ENCODE measurements at places on chromosomes 5 and 9.

GRCh38 chr5:141663506-141663905, 12.3 kb upstream of the FCHSD1 start:
- no peak for DNase-seq

DNA sequence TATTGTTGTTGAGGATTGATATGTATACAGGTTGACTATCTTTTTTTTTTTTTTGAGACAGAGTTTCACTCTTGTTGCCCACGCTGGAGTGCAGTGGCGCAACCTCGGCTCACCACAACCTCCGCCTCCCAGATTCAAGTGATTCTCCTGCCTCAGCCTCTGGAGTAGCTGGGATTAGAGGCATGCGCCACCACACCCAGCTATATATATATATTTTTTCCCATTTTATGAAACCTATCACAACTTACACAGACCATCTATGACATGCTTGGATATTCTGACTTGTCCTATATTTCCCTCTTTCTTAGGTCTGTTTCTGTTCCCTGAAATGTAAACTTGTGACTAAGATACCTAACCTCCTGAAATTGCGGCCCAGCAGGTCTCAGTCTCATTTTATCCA, 5.0 kb downstream of the CD14 start:
- no peak for DNase-seq

- no peak for DNase-seq
These were observed 132.8 kb downstream of the CD180 start for GRCh38 chr5:67063791-67064190.

DNA sequence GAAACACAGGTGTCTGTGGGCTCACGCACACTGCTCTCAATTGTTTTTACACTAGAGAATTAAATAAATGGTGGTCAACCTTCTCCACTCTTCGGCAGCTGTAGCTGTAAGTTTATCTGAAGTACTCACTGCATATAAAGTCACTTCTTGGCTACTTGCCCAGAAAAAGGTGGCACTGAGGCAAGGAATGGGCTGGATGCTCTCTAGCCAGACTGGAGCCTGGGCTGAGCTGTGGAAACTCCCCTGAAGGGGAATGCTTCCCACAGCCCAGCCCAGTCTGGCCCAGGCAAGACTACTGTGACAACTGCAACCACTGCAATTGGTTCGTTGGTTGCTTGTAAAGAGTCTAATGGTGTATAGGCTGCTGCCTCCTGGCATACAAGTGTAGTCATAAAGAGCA, 4.5 kb downstream of the LEAP2 start:
- no peak for DNase-seq

GRCh38 chr5:14838396-14839319, 32.9 kb downstream of the ANKH start:
- DNase-seq: no peak

- peak; percentile 50 for DNase-seq
These were observed 9.7 kb downstream of the LECT2 start for GRCh38 chr5:135944967-135945560.

- DNase-seq: peak; percentile 7
These were observed 99.2 kb downstream of the ZNF462 start for GRCh38 chr9:106962122-106962521.

DNA sequence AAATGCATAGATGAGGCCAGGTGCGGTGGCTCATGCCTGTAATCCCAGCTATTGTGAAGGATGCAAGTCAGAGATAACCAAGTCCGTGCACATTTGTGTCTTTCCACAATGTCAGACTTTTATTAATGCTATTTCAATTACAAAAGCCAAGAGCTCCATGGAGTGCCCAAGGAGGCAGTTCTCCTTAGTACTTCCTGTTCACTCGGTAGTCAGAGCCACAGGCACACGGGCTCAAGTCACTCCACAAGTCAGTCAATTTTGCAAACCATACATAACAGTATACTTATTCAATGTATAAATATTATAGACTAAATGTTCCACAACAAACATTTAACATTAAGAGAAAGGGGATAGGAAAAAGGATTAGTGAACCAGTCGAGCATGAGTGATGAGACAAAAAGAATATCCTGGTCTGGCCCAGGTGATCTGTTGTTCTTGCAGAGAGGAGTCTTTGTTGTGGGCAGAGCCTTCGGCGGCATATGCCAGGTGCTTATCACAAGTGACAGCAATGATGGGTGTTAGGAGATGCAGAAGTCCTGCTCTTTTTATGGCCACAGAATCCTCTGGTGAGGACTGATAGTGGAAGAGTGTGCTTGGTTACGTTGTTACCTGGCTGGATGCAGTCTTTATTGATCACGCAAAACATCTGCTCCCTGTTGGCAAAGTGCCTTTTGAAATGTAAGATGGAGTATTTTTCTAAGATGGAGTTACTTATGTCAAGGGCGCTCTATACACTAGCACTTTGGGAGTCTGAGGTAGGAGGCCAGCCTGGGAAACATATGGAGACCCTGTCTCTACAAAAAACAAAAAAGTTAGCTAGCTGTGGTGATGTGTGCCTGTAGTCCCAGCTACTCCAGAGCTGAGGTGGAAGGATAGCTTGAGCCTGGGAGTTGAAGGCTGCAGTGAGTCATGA, 167.0 kb upstream of the FBXL17 start:
- no peak for DNase-seq

GRCh38 chr9:28086881-28087280, 513.6 kb upstream of the C9orf72 start:
- no peak for DNase-seq

DNA sequence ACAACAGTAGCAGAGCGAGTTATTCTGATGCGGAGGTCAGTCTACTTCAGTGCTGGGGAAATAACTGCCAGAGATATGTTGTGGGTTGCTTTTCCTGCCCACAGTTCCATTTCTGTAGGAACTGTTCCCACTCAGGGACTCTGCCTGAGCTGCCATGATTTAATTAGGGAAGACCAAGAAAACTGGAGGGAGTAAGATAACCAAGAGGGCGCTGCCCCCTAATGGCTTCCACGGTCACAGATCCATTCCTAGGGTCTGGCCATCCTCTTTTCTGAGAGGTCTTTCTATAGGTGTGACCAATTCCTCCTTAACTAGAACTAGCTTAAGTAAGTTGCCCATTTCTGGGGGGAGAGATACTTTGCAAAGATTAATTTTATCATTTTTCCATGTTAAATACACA, 125.9 kb downstream of the APBA1 start:
- DNase-seq: no peak

DNA sequence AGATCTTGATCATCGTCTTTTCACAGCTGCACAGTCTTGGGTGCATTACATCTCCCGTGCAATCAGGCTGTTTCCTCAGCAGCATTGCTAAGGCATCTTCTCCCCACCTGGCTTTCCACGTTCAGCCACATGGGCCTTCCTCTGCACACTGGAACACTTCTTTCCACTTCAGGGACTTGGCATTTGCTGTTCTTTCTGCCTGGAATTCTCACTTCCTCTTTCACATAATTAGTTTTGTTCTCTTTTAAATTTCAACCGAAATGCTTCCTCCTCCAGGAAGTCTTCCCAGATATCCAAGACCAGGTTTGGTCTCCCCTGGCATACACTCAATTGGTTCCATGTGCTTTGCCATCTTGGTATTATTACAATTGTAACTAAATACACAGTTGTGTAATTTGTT, 43.8 kb downstream of the WHRN start:
- no peak for DNase-seq

GRCh38 chr5:75729321-75729720, 12.1 kb upstream of the POC5 start:
- DNase-seq: no peak

GRCh38 chr5:122429545-122430318, 117.7 kb downstream of the SNCAIP start:
- DNase-seq: no peak

DNA sequence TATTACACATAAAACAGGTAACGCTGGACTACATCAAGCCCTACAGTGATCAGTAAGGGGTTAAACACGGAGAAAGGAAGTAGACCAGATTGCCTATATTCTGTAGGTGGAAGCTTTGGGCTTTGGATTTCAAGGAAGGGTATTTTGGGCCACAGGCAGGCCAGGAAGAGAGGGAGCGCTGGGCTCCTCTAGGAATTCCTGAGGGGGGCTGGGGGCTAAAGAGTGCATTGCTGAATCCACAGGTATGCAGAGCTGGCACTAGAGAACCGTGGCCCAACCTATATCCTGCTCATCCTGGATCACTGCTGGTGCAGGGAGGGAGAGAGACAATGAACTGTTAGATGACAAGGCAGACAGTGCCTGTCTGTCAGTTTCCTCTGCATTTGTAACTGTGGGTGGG, 367.1 kb downstream of the CSNK1G3 start:
- no peak for DNase-seq

GRCh38 chr5:179953987-179954386, 46.3 kb upstream of the TBC1D9B start:
- DNase-seq: no peak

DNA sequence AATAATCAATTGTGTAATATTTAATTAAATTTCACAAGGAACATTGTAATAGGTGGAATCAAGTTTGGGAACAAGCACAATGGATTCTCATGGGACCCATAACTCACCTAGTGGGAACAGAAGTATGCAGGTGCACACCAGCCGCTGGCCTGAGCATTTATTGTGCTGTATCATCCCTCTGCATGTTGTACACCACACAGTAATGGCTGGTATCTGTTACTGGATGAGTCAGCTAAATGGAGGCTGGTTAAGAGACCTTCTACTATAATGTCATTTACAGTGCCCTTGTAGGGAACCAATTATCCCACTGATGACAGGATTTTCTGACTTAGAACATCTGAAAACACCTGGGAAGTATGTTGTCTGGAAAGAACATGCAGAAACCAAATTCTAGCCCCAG, 3.2 kb upstream of the MAP3K1 start:
- DNase-seq: peak; percentile 27

- no peak for DNase-seq
These were observed 5.2 kb downstream of the PPP2R2B start for GRCh38 chr5:146873186-146873917.

DNA sequence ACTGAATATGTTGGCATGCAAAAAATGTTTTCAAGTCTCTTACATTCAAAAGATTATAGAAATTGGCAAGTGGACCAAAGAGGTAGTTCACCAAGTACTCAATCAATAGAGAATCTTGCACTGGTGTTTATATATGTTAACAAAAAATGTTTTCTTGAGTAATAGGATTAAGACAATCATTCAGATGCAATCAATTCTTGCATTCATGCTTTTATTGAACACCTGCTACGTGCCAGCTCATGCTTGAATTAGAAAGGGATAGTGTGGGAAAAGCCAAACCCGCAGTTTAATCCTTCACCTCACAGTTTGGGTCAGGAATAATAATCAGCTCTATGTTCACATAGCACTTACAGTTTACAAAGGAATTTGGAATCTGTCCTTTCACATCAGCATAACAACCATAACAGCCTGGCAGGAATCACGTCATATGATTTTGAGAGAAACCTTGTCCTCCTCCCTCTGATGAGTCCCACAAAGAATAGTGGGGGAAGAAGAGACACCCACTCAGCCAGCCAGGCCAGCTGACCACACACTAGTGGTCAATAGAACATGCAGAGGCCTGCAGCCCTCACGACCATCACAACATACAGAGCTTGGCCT, 36.8 kb upstream of the FRRS1L start:
- no peak for DNase-seq

DNA sequence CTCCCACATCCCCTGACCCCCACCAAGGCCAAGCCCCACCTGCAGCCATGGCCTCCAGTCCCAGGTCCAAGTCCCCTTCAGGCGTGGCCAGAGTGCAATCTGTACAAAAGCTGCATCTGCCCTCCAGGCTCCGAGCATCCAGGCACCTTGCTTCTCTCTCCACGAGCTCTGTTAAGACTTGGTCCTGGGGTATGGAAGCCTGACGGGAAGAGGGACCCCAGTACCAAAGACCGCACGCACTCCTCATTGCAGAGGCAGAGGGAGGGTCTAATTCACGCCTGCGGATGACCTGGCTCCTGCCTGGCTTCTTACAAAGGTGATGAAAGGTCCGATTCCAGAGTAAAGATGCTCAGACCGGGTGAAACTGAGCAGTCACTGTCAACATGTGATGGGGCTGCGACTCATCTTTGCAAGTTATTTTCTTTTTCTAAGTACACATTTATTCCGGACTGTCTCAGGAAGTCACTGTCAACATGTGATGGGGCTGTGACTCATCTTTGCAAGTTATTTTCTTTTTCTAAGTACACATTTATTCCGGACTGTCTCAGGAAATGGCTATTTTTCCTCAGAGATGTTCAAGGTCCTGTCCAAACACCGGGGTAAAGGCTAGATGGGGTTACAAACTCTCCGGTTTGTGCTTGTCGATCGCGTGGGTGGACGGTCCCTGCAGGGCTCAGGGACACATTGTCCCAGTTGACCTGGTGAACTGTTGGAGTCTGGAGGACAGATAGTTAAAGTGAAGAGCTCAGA, 252.0 kb upstream of the IRX4 start:
- DNase-seq: no peak

DNA sequence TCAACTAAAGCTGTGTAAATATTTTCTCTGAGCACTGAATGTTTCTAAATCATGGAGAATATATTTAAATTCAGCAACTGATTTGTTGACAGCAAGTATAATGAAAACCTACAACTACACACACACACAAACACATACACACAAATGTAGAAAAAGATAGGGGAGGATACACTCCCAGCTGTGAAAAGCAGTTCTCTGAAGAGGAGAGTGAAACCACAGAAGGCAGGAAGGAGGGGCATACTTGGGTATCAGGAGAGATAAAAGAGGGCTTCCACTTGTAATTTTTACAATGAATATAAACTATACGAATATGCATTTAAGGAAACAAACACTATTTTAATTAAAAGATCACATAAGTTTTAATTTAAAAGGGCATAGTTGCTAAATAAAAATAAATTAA, 227.8 kb upstream of the SLC24A2 start:
- DNase-seq: no peak

GRCh38 chr9:69223605-69224004, 49.5 kb downstream of the TJP2 start:
- peak; percentile 59 for DNase-seq

GRCh38 chr9:99128133-99128406, 23.2 kb downstream of the TGFBR1 start:
- DNase-seq: no peak

DNA sequence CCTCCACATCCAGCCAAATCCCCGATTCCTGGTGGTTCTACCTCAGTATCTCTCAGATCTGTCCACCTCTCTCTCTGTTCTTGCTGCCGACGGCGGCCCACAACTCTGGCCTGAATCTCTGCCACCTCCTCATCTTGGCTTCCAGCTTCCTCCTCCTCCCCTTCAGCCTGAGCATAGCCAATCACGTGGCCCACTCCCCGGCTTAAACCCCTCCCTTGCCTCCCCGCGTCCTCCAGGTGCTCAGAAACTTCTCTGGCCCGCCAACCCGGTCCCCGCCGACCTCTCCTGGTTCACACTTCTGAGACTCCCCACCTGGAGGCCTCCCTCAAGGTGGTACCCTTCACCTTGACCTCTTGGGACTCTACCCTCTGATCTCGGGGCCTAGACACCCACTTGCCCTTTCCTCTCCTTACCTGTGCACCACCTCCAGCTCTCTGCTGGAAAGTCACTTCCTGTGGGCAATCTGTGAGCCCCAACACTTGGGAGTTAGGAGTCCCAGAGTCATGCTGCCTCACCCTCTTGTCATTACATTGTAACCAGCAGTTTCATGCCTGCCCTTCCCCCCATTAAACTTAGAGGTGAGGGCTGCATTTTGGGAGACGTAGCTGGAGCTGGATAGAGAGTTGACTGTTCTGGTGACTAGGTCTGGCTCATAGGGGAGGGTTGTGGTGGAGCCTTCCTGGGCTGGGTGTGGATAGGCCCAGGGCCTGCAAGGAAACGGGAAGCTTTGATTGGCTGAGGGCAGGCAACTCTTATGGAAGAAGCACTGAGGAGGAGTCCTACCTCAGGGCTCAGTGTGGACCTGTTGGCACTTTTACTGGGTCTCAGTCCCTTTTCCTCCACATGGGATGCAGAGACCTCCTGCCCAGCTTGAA, 4.5 kb upstream of the SET start:
- DNase-seq: peak; percentile 88

- peak; percentile 53 for DNase-seq
These were observed 44.3 kb downstream of the GARNL3 start for GRCh38 chr9:127308652-127309434.

Data from NCI-H226 (cell line).